Natural killer cell (primary cell): ENCODE measurements at places on chromosomes 12 and 14. TPM values are rescaled to one million over a fixed set of nuclear protein-coding genes. Genes with fewer than 3 reads are reported as not detected.

The TMEM119 gene
- 0.71 TPM for total RNA-seq

DNA sequence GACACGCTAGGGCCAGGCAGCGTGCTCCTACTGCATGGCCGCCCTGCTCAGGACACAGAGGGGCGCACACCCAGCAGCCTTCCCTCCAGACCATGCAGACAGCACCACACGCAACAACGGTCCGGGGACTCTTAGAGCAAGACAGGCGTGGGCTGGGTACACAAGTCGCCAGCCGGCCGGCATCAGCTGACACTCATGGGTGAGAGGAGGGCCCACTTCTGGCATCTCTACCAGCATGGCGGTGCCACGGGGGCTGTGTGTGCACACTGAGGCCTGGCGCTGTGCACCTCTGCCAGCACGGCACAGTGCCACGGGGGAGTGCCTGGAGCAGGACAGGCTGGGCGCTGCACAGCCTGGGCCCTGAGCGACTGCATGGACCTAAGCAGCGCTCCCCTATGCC, 6.7 kb upstream of the BTBD6 start:
- H3K4me1 ChIP-seq: no peaks in the 10 kb centered on the region
- no peak overlapping the region for H3K4me3 ChIP-seq
- no peaks in the 10 kb centered on the region for H3K27me3 ChIP-seq
- DNase-seq: no peak
- no peak overlapping the region for H3K27ac ChIP-seq

GRCh38 chr14:68726093-68726695, 66.7 kb downstream of the ZFP36L1 start:
- no peaks in the 10 kb centered on the region for H3K36me3 ChIP-seq
- no peaks in the 10 kb centered on the region for H3K27me3 ChIP-seq
- no peak overlapping the region for H3K27ac ChIP-seq

The RFLNA gene
- not detected for total RNA-seq

DNA sequence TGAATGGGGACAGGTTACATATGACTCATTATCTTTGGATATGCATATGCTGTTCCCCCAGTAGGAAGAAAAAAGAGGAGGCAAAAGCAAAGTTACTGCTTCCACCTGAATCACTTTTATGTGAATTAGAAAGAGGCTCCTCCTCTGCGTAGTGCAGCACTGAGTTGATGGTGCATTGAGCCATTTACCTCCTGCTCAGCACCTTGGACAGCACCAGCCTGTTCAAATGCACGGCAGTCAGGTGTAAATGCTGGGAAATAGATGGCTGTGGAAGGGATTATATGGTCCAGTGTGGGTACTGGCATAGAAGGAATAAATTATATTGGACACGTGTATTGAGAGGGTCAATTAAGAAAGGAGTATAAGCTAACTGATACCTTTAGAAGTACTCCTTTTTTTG, 541.9 kb upstream of the SEL1L start:
- no peaks in the 10 kb centered on the region for H3K4me1 ChIP-seq
- H3K4me3 ChIP-seq: no peak overlapping the region
- no peak overlapping the region for H3K27ac ChIP-seq
- H3K36me3 ChIP-seq: no peaks in the 10 kb centered on the region
- no peak for DNase-seq

- no peaks in the 10 kb centered on the region for H3K4me1 ChIP-seq
- H3K36me3 ChIP-seq: no peaks in the 10 kb centered on the region
- no peak for DNase-seq
Observed at GRCh38 chr12:23895792-23896218, 53.7 kb downstream of the SOX5 start.

The HHIPL1 gene
- not detected for total RNA-seq

- no peaks in the 10 kb centered on the region for H3K27me3 ChIP-seq
- H3K27ac ChIP-seq: no peak overlapping the region
- no peak overlapping the region for H3K4me3 ChIP-seq
- H3K4me1 ChIP-seq: peaks cover 4% of the 10 kb centered on the region
- peaks cover 6% of the 10 kb centered on the region for H3K36me3 ChIP-seq
Observed at GRCh38 chr12:65184858-65185229, 15.5 kb downstream of the LEMD3 start.

- H3K4me3 ChIP-seq: no peak overlapping the region
- no peak for DNase-seq
- H3K36me3 ChIP-seq: peaks cover 8% of the 10 kb centered on the region
- H3K4me1 ChIP-seq: peaks cover 4% of the 10 kb centered on the region
Observed at GRCh38 chr14:105256292-105256960, 8.1 kb downstream of the BTBD6 start.

DNA sequence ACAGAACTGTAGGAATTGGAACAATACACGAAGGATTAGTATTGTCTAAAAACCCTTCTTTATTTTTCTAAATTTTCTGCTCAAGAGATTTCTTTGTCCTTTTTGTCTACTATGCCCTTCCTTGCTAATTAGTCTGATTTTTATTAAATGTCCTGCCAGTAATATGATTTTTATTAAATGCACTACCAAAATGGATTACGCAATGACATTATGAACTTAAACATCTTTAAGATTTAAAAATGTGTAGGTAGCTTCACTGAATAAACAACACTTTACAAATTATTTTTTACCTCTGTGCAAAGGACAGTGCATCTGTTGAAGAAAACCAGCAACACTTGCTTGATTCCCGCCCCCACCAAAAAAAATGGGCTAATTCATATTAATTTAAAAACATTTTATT, 8.2 kb upstream of the PAX9 start:
- peaks cover 58% of the 10 kb centered on the region for H3K27me3 ChIP-seq
- no peak overlapping the region for H3K27ac ChIP-seq
- DNase-seq: no peak

GRCh38 chr14:68628605-68629310, 164.1 kb downstream of the ZFP36L1 start:
- peaks cover 25% of the 10 kb centered on the region for H3K4me1 ChIP-seq
- DNase-seq: peak; percentile 42
- no peaks in the 10 kb centered on the region for H3K27me3 ChIP-seq
- no peaks in the 10 kb centered on the region for H3K36me3 ChIP-seq

The KLRK1 gene
- 543 TPM for total RNA-seq

GRCh38 chr12:91556909-91557308, 374.3 kb upstream of the DCN start:
- DNase-seq: no peak
- no peak overlapping the region for H3K4me3 ChIP-seq
- H3K27me3 ChIP-seq: peaks cover 5% of the 10 kb centered on the region
- no peaks in the 10 kb centered on the region for H3K4me1 ChIP-seq
- no peaks in the 10 kb centered on the region for H3K36me3 ChIP-seq
- no peak overlapping the region for H3K27ac ChIP-seq

- DNase-seq: no peak
- H3K36me3 ChIP-seq: peaks cover 23% of the 10 kb centered on the region
- H3K27me3 ChIP-seq: no peaks in the 10 kb centered on the region
- no peak overlapping the region for H3K27ac ChIP-seq
- peaks cover 12% of the 10 kb centered on the region for H3K4me1 ChIP-seq
- H3K4me3 ChIP-seq: no peak overlapping the region
Observed at GRCh38 chr12:108850854-108851573, 6.4 kb downstream of the SSH1 start.

GRCh38 chr12:6059221-6059620, 65.2 kb downstream of the VWF start:
- H3K27ac ChIP-seq: no peak overlapping the region
- no peaks in the 10 kb centered on the region for H3K27me3 ChIP-seq
- DNase-seq: no peak
- peaks cover 4% of the 10 kb centered on the region for H3K4me1 ChIP-seq

The KIF21A gene
- 11.5 TPM for total RNA-seq

DNA sequence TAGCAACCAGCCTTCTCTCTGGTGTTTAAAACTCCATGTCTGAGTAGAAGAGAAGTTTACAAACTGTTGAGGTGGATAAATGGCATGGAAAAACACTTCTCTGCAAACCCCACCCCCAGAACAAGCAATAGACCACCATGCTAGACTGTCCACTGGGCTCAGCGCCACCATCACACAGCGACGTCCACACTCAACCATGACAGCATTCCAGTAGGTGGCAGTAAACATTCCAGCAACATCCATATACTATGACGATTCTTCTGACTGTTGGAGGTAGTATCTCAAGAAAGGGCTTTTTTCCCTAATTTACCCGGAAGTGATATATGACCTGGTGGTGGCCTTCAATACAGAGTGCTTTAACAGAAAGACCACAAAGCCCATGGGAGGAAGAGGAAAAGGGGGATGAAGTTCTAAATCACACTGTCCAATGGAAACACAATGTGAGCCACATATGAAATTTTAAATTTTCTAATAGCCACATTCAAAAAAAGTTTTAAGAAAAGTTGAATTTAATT, 152.2 kb downstream of the SLC15A4 start:
- H3K36me3 ChIP-seq: no peaks in the 10 kb centered on the region
- H3K4me1 ChIP-seq: no peaks in the 10 kb centered on the region
- H3K4me3 ChIP-seq: no peak overlapping the region
- no peak overlapping the region for H3K27ac ChIP-seq
- DNase-seq: no peak
- H3K27me3 ChIP-seq: no peaks in the 10 kb centered on the region

GRCh38 chr12:87441511-87441910, 587.7 kb downstream of the C12orf50 start:
- no peaks in the 10 kb centered on the region for H3K36me3 ChIP-seq
- H3K27me3 ChIP-seq: no peaks in the 10 kb centered on the region
- DNase-seq: no peak
- H3K4me1 ChIP-seq: no peaks in the 10 kb centered on the region

The ZNF26 gene
- 43.0 TPM for total RNA-seq

The PIANP gene
- not detected for total RNA-seq

DNA sequence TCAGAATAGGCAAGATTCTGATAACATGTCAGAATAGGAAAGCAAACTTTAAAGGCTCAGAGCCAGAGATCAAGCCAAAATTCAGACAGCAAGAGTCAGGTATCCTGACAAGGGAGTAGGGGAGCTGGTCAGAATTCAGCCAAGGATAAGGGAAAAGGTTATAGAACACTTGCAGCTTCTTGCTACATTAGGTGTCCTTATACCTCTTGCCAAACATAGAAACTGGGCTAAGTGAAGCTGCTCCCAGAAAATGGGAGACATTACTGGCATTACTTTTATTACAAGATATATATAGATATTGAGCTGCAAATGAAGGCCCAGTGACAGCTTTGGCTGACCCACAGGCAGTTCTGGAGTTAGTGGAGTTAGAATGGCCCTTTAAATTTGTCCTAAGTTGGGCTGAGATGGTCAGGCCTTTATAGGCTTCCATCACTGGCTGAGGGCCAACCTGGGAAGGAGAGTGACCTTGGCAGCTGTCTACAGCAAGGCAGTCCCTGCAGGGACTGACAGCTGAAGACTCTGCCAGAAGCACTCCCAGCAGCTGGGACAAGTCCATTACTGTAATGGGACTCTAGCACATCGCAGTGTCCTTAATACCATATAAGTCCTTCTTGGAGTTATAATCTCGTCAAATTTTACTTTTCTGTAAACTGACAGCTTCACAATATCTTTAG, 83.0 kb downstream of the LRRC9 start:
- H3K27ac ChIP-seq: no peak overlapping the region
- no peaks in the 10 kb centered on the region for H3K27me3 ChIP-seq
- no peak overlapping the region for H3K4me3 ChIP-seq
- no peak for DNase-seq

DNA sequence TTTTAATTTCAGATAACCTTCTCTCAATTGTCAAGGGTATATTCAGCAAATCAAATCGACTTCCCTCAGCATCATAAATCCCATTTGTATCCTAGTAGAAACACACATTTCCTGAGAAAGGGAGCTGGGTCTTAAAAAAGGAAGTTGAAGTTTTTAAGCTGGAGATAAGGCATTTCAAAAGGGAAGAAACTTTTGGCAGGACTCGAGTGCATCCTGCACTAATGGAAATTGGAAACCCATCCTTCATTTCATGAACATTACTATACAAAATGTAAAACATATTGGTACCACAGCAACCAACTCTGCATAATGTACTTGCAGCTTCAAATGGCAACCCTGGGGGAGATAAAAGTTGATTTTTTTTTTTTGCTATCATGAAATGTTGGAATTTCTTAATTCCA, 23.7 kb upstream of the TMCC3 start:
- no peak overlapping the region for H3K4me3 ChIP-seq
- peaks cover 44% of the 10 kb centered on the region for H3K4me1 ChIP-seq
- H3K36me3 ChIP-seq: no peaks in the 10 kb centered on the region
- no peaks in the 10 kb centered on the region for H3K27me3 ChIP-seq
- no peak overlapping the region for H3K27ac ChIP-seq

- DNase-seq: no peak
- no peaks in the 10 kb centered on the region for H3K27me3 ChIP-seq
- no peaks in the 10 kb centered on the region for H3K4me1 ChIP-seq
- no peak overlapping the region for H3K4me3 ChIP-seq
Observed at GRCh38 chr14:73795466-73795865, 56.2 kb upstream of the PTGR2 start.

DNA sequence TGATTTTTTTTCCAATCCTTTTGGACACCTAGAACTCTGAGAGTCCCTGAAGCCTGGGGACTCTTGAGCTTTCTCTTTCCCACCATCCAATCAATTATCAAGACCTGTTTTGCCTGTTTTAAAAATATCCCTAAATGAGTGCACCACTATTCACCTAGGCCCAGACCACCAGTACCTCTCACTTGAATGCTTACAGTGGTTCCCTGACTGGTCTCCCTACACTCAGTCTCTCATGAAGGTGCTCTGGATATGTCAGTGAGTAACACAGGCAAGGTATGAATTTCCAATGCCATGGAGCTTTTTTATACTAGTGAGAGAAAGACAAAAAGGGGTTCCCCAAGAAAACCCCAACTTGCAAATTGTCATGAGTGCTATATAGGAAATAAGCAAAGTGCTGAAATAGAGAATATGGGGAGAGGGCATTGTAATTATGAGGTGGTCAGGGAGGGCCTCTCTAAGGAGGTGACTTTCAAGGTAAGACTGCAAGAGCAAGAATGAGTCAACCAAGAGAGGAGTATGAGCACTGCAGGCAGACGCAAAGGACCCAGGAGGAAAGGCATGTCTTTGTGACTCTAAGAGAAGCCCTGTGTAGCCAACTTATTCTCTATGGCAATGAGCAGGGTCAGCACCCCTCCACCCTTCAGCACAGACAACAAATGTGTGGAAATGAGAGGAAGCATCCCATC, 85.3 kb upstream of the MBIP start:
- H3K4me1 ChIP-seq: no peaks in the 10 kb centered on the region
- no peak overlapping the region for H3K4me3 ChIP-seq
- no peaks in the 10 kb centered on the region for H3K36me3 ChIP-seq
- no peaks in the 10 kb centered on the region for H3K27me3 ChIP-seq
- no peak overlapping the region for H3K27ac ChIP-seq

The SERPINA3 gene
- total RNA-seq: not detected

DNA sequence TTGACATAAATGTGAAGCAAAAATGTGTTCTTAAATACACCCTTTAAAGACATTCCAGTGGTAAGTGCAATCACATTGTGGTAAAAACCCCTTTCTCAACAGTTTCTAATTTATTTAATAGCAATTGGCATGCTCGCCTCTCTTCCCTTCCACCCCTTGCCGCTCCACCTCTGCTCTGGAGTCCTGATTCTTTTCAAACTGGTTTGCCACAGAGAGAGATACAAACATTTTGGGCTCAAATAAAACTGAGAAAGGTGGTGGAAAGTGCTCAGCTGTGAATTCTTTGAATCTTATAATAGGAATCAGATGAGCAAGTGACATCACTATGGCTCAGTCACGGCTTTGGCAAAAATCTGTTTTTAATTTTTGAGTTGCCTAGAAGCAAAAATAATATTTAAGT, 993.9 kb downstream of the GALC start:
- DNase-seq: no peak
- no peaks in the 10 kb centered on the region for H3K27me3 ChIP-seq
- H3K27ac ChIP-seq: no peak overlapping the region
- no peaks in the 10 kb centered on the region for H3K4me1 ChIP-seq
- no peaks in the 10 kb centered on the region for H3K36me3 ChIP-seq
- H3K4me3 ChIP-seq: no peak overlapping the region

- H3K36me3 ChIP-seq: no peaks in the 10 kb centered on the region
- no peak overlapping the region for H3K4me3 ChIP-seq
- no peaks in the 10 kb centered on the region for H3K27me3 ChIP-seq
- no peak overlapping the region for H3K27ac ChIP-seq
- DNase-seq: no peak
Observed at GRCh38 chr14:40623643-40624042, 983.0 kb upstream of the LRFN5 start.

The POTEM gene
- total RNA-seq: not detected
